Bronchus fibroblast of lung (primary cell): ENCODE measurements at places on chromosomes 13 and 19. TPM values are rescaled to one million over a fixed set of nuclear protein-coding genes. Genes with fewer than 3 reads are reported as not detected.

Gene CEACAM19
- total RNA-seq, result 2.7 and 3.3 TPM in 2 replicates

Gene CCDC194
- not detected in 2 replicates for total RNA-seq

Gene C13orf46
- not detected in 2 replicates for total RNA-seq

Gene FAM83E
- 0.45 and 0.50 TPM in 2 replicates for total RNA-seq

Gene CD70
- not detected in 2 replicates for total RNA-seq

Gene SERTAD1
- total RNA-seq, result 10.1 and 12.4 TPM in 2 replicates

Gene CALR3
- not detected in 2 replicates for total RNA-seq

Gene APOC1
- total RNA-seq, result 15.8 and 15.9 TPM in 2 replicates

Gene ZFP28
- 5.5 and 5.9 TPM in 2 replicates for total RNA-seq

Gene EBI3
- 0.34 TPM in 1 of 2 replicates, not detected in the other for total RNA-seq
